Astrocyte of the spinal cord (primary cell): ENCODE measurements at places on chromosomes 16 and 17.

DNA sequence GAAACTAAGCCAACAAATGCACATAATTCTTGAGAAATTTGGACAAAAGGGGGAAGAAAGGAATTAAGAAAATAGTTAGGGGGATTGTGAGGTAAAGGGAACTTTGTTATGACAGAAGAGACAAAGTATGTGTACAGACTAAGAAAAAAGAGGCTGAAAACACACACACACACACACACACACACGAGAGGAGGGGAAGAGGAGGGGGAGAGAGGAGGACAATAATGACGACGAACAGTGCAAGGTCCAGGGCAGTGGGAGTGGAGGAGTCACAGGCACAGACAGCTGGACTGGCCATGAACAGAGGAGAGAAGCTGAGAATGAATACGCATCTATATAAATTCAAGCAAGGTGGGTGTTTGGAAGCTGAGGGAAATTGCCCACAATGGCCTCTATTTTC lies 44.6 kb downstream of the MARVELD3 start:
- DNase-seq, result no peak

GRCh38 chr16:88971371-88972097 lies 5.5 kb downstream of the CBFA2T3 start:
- DNase-seq, result no peak

GRCh38 chr17:65604070-65604469 lies 42.6 kb upstream of the AXIN2 start:
- DNase-seq, result peak; percentile 38

GRCh38 chr17:75945211-75945610 lies 4.4 kb upstream of the FBF1 start:
- DNase-seq, result no peak

GRCh38 chr17:46742565-46743270 lies 75.8 kb downstream of the WNT3 start:
- peak; percentile 79 for DNase-seq

DNA sequence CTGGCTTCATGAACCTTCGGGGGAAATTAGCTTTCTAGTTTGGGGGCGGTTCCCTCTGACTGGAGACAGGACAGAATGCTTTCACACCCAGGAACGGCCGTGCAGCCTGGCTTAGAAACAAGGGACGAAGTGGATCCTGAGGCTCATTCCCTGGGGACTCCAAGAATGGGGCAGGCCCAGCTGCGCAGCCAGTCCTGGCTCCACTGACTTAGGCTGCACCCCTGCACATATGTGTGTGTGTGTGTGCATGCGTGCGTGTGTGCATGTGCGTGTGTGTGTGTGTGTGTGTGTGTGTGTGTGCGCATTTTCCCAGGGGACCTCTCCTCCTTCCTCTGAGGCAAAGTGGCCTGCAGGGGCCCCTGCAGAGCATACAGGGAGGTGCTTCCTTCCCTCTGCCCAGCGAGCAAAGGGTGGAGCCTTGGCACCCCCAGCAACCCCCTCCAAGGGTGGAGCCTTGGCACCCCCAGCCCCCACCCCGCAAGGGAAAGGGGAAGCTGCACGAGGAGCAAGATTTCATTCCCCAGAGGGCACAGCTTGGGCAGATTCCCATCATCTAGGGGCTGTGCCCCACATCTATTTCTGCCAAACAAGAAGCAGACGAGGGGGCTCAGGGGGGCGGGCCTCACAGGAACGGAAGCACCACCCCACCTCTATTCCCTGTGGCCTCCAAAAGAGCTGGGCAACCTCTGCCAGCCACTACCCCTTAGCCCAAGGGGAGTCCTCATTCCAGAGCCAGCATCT lies 97.6 kb upstream of the CBX4 start:
- no peak for DNase-seq
